ENCODE measurements at places on chromosomes 5 and 9.

GRCh38 chr5:6542421-6543345 lies 90.2 kb downstream of the NSUN2 start:
- no peak for DNase-seq

- DNase-seq, result no peak
Measured at GRCh38 chr9:96047741-96048103, 172.2 kb downstream of the ERCC6L2 start.

- no peak for DNase-seq
Measured at GRCh38 chr5:99317136-99317535, 388.3 kb upstream of the CHD1 start.

DNA sequence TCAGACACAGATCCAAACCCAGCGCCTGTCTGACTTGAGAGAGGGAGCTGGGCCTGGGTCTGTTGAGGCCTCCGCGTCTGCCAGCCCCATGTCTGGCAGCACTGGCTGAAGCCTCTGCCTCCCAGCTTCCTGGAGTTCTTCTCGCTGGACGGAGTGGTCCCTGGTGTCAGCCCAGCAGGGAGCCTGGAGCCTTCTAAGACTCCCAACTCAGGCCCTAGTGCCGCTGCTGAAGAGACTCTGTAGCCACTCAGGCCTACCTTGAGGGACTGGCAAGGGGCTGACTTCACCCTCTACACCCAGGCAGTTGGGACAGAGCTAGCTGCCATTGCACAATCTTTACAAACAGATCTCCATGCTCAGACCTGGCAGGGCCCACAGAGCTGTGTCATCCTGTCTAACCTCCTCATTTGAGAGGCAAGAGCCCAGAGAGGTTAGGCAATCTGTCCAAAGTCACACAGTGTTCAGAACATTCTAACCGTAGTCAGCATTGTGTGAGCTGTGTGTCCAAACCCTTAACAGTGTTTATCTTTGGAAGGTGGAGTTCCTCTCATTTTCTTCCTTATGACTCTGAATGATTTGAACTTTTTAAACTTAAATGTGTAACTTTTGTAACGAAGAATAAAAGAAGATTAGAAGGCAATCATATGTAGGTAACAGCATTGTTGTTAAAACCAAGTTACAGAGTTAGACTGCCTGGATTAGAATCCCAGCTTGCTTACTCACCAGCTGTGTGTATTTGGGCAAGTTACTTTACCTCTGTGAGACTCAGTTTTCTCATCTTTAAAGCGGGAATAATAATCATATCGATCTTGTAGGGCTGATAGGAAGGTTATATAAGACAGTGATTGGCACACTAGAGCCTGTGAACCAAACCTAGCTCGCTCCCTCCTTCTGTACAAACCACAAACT lies 4.6 kb upstream of the DUSP1 start:
- no peak for DNase-seq

- DNase-seq, result no peak
Measured at GRCh38 chr9:137030538-137031527, 1.1 kb downstream of the FUT7 start.

- peak; percentile 18 for DNase-seq
Measured at GRCh38 chr9:134243778-134244467, 79.6 kb upstream of the RNU6ATAC start.

- DNase-seq, result no peak
Measured at GRCh38 chr5:27701931-27702903, 663.8 kb upstream of the CDH9 start.

- no peak for DNase-seq
Measured at GRCh38 chr5:1338506-1339070, 6.3 kb downstream of the CLPTM1L start.

DNA sequence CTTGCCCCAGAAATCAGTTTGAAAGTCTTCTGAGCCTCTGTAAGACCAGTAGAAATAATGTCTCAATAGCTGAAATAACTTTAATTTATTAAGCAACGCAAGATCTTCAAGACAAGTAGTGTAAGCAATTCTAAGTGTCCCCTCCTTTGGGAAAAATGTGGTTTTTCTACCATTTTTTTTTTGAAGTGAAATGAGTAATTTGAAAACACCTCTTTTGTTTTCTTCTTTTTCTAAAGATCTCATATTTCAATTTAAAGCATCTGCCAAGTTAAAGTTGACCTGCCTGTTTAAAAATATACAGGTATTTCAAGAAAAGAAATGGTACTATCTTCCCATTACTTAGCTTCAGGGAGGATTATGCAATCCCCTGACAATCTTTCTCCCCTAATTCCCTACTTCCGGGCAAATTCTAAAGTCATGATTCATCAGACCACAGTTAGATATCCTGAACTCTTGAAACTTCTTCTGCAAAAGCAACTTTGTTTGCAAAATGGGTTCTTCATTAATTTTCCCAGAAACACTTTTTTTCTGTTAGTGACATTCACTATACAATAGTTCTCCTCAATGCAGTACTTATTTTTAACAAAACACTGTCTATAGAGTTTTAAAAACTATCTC lies 7.8 kb upstream of the ANXA1 start:
- DNase-seq, result no peak

DNA sequence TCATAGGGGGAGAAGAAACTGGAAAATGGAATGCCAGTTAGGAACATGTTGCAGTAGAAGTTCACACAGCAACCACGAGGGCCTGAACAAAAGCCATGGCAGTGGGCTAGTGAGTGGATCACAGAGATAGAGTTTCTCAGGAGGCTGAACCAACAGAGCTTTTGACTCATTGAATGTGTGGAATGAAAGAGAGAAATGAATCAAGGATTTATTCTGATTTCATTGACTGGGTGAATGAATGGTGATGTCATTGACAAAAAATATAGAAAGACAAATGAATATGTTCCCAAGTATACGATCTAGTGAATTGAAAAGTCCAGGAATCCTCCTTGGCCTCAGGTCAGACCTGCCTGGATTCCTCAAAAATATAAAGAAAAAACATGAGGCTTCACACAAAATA lies 99.2 kb downstream of the ZNF462 start:
- DNase-seq, result no peak

DNA sequence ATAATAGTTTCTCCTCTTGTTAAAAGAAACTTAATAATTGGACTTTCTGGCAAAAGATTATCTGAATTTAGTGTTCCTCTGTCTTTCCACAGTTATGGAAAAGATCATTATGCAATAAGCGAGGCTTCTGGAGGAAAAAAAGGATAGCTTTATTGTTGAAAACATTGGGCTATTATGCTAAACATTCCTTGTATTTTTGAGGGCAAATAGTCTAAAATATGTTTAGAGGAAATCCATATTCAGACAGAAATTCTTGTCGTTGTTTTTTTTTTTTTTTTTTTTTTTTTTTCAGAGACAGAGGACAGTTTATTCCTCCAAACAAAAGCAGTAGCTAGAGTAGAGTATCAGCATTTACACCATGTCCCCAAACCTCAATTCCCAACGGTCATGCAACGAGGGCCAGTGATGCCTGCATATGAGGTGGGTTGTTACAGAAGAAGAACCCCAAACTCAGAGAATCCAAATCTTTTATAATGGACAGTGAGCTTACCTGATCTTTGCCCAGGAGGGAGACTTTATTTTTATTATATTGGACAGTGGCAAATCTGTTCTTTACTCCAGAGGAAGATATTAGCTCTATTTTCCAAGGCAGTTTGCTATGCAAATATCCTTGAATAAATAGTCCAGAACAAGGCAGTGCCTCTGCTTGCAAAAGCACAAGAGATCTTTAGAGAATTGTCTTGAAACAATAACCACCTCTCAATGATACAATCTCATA lies 48.4 kb upstream of the CDK5RAP2 start:
- no peak for DNase-seq

DNA sequence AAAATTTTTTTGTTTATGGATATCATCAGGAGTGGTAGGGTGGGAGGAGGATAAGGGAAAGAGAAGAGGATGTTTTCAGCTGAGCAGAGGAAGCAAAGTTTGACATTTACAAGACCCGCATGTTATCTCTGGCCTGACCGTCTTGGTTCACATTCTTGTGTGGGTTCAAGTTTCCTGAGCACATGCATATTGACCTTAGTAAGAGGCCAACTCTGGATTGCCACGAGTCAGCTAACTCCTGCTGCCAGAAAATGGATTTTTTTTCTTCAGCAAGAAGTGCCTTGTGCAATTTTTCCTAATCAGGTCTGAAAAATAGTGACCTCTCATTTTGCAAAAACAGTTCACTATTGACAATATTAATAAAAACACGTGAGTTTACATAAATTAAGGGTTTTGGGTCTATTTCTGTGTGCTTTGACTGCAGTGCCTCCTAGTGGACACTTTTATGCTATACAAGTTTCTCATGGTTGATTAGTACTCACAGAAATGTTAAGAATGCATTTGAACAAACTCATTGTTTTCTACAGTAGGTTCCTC lies 27.1 kb upstream of the BASP1 start:
- no peak for DNase-seq

DNA sequence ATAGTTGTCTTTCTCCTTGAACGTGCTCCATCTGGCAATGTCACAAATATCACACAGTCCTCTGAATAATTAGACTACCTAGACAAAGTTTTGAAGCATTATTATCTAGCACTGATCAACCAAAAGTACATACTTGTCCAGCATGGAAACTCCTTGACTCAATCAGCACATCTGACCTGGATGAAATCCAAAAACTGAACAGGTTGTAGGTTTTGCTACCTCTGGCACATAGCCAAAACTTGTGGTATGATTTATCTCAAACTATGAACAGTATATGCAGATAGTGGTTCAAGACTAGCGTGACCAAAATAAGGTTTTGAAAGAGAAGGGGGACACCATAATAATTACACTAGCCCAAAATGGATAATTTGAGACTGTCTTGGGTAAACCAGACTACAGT lies 158.1 kb downstream of the ARRDC3 start:
- DNase-seq, result no peak

GRCh38 chr5:132961887-132962286 lies 1.5 kb downstream of the AFF4 start:
- DNase-seq, result no peak

- no peak for DNase-seq
Measured at GRCh38 chr9:77679661-77680368, 31.7 kb upstream of the GNA14 start.

DNA sequence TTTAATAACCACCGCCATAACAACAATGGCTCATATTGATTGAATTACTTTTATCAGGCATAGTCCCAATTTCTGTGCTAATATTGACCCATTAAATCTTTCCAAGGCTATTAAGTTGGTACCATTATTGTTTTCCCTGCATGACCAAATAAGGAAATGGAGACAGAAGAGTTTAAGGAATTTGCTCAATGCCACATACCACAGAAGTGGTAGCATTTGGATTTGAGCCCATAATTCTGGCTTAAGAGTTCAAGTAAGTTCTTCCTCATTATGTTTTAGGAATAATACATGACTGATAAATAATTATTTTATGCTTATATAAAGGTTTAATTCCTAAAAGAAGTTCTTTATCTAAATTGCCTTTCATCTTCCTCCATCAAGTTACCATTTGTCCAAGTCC lies 43.4 kb upstream of the HAPLN1 start:
- DNase-seq, result no peak

DNA sequence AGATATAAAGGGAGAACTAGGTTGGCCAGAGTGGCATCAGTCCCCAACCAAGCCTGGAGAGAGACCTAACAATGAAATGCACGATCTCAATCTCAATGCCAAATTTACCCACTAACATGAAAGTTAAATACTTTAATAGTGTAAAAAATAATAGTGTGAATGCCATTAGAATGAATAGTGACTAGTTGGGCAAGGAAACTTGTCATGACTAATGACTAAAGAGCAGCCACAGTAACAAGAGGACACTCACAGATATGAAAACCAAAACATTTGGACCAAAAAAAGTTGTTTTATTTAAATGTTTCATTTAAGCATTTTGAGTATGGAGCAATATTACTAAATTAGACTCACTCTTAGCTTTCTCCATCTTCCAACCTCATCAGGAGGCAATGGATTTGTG lies 1853.8 kb downstream of the EFNA5 start:
- no peak for DNase-seq

GRCh38 chr9:69121155-69122081 lies 52.7 kb upstream of the TJP2 start:
- DNase-seq, result peak; percentile 15

- no peak for DNase-seq
Measured at GRCh38 chr5:37881359-37881758, 41.5 kb upstream of the GDNF start.

DNA sequence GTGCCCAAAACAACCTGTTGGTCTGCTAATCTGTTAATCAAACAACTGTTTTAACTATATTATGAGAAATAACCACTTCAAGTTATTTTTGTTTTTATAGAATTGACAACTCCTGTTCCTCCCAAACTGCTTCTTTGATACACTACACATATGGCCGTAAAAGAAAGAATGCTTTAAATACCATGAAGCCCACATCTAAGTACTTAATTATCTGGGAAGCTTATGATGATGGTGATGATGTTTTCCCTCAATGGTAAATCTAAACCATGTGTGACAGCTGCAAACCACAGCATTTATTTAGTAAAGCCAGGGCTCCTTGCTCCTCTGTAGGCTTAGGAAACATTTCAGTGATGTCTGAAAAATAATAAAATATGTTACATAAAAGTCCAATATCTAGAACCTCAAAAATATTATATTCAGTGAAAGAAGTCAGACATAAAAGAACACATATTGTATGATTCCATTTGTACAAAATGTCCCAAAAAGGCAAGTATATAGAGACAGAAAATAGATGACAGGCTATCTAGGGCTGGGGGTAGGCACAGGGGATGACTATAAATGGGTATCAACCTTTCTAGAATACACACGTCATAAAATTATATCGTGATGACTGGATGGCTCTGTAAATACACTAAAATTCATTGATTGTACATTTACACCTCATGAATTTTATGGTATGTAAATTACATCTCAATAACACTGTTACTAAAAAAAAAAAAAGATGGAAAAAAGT lies 154.1 kb downstream of the EFNA5 start:
- no peak for DNase-seq

GRCh38 chr5:54194318-54194717 lies 116.1 kb downstream of the ARL15 start:
- no peak for DNase-seq

DNA sequence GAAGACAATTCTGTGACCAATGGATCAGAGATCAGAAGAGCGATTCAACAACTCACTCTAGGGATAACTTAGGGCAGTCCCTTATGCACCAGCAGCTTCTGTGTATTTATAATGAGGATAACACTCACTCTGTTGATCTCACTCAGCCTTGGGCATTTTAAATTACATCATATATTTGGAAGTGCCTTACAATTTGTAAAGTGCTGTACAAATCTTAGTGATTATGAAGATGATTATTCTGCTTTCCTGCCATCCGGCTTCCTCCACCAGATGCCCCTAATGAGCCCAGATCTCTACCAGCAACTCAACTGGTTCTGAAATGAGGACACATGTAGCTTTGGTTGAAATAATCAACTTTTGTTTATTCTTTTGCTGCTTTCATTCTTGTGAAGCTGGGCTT lies 105.3 kb downstream of the PCSK1 start:
- no peak for DNase-seq

Data from stimulated activated CD4-positive, alpha-beta T cell treated with anti-CD3 and anti-CD28 coated beads, Interleukin-12 subunit alpha, Interleukin-12 subunit beta, amount 100 ng/mL, for 4 hours (primary cell).